ENCODE measurements at places on chromosomes 11 and 22.

- DNase-seq, result no peak
These were observed 142.8 kb downstream of the MAML2 start for GRCh38 chr11:96200243-96200642.

DNA sequence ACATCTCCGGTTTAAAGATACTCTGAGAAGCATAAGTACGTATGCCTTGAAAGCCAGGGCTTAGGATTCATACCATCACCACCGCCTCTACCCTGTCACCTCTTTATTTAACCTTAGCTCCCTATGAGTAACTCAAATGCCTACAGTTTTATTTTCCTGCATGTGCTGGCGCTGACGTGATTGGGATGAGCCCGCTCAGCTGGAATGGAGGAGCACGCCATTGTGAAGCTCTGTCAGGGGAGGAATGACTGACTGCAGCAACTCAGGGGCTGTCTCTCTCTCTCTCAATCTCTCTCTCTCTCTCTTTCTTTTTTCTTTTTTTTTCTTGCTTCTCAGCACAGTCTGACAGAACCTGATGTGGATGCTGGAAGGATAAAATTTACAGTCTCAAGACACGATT, 12.4 kb downstream of the CAVIN3 start:
- no peak for DNase-seq

DNA sequence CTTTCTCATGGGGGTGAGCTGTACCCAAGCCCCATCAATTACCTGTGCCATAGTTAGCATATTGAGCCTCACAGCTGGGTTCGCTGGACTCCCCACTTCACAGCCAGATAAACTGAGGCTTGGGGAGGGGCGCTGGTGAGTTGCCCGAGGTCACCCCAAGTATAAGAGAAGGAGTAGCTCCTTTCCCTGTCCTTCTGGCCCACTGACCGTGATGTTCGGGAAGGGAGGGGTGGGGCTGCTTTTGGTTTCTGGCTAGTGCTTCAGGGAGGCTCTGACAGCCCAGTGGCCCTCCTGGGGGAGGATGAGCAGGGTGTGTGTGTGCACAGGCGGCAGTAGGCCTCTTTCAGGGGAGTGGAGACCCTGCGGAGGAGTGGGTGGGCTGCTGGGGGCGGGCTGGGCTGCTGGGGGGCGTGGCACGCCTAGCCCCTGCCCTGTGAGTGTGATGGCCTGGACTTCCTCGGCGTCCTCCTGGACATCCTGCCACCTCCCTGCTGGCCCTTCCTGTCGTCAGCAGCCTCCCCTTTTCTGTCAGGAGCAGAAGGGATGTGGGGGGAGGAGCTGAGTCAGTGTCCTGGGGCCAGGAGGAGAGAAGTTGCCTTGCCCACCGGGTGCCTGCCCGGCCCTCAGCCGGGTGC, 50.3 kb downstream of the TRIOBP start:
- no peak for DNase-seq

GRCh38 chr22:26124991-26125725, 44.1 kb upstream of the SEZ6L start:
- no peak for DNase-seq

- no peak for DNase-seq
These were observed 62.8 kb downstream of the CEP57 start for GRCh38 chr11:95853138-95853537.

GRCh38 chr11:118312328-118312727, 7.8 kb downstream of the CD3E start:
- peak; percentile 65 for DNase-seq

DNA sequence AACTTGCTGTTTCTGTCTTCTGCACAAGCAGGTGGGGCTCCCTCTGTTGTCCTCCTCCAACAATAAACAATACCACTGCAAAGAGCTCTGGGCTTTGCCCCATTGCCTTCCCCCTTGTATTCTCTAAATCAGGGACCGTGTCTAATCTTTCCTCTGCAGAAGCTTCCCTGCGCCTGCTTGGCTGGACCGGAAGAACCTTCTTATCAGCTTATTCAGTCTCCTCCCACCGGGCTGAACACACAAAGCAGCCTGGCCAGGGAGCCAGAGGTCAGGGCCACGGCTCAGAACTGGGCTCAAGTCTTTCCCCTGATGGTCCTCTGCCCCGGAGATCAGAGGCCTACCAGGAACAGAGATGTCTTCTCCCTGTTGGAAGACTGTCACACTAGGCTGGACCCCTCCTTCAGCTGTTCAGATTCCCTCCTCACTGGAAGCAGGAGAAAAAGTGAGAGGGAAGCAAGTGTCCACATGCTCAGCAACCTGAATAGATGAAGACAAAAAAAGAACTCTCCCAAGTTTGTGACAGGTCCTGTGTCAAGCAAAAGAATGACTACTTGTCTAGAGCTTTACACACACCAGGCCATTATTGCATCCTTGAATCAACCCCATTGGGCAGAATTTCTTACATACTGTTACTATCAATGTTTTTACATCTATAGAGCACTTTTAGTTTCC, 63.7 kb downstream of the RAB30 start:
- peak; percentile 85 for DNase-seq

GRCh38 chr11:12083380-12083779, 27.0 kb upstream of the MICAL2 start:
- DNase-seq, result peak; percentile 47

DNA sequence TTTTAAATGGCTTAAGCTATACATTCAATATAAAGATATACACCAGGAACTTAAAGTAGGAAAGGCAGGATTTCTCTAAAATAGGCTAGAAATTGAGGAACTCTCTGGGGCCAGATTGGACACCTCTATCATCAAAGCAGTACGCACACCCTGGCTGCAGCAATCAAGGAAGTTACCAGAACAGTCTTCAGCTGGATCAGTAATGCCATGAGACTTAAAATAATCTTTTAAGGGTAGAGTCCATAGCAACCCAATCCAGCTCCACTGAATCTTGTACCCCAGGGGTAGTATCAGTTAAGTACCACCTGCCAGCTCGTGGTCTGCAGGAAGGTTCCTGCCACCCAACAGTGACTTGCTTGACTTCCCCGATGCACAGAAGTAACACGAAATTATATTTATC, 3.0 kb downstream of the RDX start:
- no peak for DNase-seq

GRCh38 chr11:42179216-42179615, 719.8 kb upstream of the LRRC4C start:
- no peak for DNase-seq

GRCh38 chr22:40401532-40401931, 31.1 kb downstream of the SGSM3 start:
- DNase-seq, result no peak

- DNase-seq, result no peak
These were observed 82.9 kb downstream of the KCNQ1 start for GRCh38 chr11:2527621-2528291.

GRCh38 chr11:134151083-134151747, 72.6 kb downstream of the NCAPD3 start:
- no peak for DNase-seq

- DNase-seq, result no peak
These were observed 494.7 kb downstream of the BUD13 start for GRCh38 chr11:116278076-116278475.

DNA sequence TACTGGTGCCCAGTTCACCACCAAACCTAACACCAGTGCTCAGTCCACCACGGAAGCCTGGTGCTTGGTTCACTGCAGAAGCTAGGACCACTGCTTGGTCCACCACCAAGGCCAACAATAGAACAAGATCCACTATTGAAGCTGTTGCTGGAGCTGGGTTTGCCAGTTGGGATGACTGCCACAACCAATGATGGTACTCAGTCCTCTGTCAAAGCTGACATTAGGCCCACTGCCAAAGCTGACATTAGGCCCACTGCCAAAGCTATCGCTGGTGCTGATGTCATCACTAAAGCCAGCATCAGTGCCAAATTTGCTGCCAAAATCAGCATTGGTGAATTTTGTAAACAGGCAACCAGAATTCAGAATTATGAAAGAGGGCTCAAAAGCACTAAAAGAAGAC, 1850.2 kb upstream of the RAG2 start:
- no peak for DNase-seq

DNA sequence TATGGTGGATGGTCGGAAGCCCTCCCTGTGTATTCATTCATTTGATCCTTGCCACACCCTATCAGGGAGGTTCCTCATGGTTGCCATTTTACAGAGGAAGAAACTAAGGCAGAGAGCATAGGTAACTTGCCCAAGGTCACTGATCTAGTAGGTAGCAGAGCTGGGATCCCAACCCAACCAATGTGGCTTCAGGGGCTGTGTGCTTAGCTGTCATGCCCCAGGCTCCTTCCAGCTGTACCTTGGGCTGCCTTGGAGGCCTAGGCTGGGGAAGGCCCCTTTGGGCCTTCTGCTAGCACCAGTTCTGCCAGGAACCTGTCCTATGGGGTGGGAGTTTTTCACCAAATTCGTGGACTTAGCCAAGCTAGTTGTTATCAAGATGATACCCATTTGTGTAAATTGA, 8.6 kb downstream of the BAD start:
- DNase-seq, result no peak

GRCh38 chr22:50317178-50317577, 9.6 kb downstream of the DENND6B start:
- no peak for DNase-seq

GRCh38 chr11:95375886-95376285, 144.9 kb upstream of the SESN3 start:
- no peak for DNase-seq

DNA sequence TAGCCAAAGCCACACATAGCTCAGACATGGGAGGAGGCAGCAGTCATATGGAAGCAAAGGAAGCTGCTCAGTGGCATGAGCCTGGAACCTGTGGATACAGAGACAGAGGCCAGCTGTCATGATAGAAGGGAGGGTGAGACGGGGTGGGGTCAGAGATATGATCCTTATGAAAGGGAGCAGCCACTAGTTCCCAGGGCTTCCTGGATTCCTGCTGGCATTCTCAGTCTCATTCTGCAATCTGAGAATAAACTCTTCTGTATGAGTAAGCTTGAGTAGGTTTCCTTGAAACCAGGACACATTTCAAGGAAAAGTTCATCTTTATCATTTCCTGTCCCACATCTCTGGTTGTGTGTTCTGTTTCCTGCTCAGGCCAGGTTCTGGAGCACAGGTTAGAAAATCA, 220.2 kb upstream of the SNX19 start:
- DNase-seq, result no peak

- DNase-seq, result no peak
These were observed 109.7 kb upstream of the USP47 start for GRCh38 chr11:11732116-11732515.

GRCh38 chr11:37184326-37184725, 586.3 kb upstream of the RAG2 start:
- DNase-seq, result no peak

- DNase-seq, result no peak
These were observed 15.7 kb upstream of the POU2AF3 start for GRCh38 chr11:111282562-111283075.

DNA sequence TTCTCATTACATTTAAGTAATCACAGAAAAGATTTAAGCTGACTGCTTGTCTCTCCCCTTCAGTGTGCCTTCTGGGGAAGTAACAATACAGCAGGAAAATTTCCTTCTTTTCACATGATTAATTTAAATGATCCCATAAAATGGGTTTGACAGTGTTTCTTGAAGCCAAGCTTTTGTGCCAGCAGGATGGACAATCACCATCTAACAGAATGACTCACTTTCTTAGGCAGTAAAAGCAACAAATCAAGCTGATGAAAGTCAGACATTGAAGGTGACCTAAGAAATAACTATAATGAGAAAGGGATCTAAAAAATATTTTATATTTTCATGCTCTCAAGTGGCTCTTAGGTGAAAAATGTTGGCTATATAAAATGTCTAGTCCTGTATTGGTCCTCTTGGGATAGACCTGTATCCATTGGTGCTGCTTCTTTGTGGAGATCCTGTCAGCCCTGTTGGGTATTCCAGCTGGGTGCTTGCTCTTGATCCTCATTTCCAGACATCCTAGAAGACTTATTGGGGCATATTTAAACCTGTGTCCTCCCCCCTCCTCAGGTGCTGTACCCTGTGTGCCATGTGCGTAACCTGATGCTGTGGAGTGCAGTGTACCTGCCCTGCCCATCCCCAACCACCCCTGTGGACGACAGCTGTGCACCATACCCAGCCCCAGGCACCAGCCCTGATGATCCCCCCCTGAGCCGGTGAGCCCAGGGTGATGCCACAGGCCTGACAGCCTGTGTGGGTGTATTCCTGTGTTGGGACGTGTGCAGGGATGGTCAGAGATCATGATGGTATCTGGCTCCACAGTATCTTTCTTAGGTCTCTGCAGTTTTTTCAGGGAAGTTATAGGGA, 62.7 kb upstream of the HORMAD2 start:
- no peak for DNase-seq

GRCh38 chr11:6979365-6979764, 40.8 kb downstream of the ZNF214 start:
- DNase-seq, result no peak

DNA sequence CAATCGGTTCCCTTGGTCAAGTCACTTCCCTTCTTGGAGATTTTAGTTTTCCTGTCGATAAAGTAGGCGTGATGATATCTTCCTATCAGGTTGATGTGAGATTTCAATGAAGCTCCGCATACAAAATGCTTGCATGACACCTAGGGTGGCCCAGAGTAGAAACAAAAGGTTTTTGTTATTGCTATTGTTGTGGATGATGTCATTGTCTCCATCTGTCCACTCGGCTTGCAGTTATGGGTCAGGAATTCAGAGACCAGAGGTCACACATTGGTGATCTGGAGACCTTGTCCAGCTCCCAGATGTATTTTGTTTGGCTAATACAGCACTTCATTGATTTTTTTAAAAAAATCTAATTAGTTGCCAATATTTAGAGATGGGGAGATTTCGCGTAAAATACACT, 382.1 kb downstream of the MN1 start:
- DNase-seq, result no peak

GRCh38 chr22:45192701-45193187, 29.0 kb downstream of the NUP50 start:
- no peak for DNase-seq

DNA sequence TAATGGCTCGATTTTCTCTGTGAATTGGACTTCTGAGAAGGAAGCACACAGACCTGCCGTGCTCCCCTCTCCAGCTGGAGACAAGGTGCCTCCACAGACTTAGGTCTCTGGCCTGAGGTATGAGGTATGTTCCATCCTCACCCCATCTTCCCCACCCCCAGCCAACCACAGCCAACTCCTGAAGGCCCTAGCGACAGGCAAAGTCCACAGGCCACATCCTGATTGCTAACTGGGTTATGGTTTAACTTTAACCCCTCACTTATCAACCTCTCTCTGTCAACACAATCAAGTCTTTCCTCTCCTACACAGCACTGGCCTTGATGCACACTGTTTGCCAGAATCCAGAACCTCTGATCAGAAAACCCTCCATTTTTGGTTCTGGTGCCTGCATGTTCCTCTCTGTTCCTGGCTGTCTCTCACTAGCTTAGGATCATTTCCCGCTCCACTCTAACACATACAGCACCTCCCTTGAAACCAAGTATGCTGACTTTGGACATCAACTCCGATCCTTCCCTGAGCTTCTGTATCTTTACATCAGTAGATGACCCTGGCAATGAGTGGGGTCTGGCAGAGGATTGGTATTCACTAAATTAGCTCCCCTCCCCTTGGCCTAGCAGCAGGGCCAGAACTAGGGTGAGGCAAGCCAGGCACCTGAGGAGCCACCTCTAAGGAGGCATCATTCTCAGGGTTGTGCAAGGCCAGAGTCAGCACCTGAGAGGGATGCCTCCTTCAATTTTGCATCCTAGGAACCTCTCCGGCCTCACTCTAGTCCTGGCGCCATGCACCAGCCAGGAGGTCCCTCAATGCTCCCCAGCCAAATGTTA, 22.0 kb downstream of the JAML start:
- no peak for DNase-seq

GRCh38 chr11:127723714-127724113, 723.1 kb upstream of the KIRREL3 start:
- no peak for DNase-seq

All from Karpas-422 (cell line).